Naive thymus-derived CD4-positive, alpha-beta T cell (primary cell): ENCODE measurements at places on chromosomes 12 and 14. TPM values are rescaled to one million over a fixed set of nuclear protein-coding genes. Genes with fewer than 3 reads are reported as not detected.

Gene IL26
- not detected for total RNA-seq

- peak overlapping the region; percentile 62 for H3K27ac ChIP-seq
- no peak for DNase-seq
- peaks cover 3% of the 10 kb centered on the region for H3K36me3 ChIP-seq
These were observed 820 bp upstream of the SMAGP start for GRCh38 chr12:51270951-51271518.

DNA sequence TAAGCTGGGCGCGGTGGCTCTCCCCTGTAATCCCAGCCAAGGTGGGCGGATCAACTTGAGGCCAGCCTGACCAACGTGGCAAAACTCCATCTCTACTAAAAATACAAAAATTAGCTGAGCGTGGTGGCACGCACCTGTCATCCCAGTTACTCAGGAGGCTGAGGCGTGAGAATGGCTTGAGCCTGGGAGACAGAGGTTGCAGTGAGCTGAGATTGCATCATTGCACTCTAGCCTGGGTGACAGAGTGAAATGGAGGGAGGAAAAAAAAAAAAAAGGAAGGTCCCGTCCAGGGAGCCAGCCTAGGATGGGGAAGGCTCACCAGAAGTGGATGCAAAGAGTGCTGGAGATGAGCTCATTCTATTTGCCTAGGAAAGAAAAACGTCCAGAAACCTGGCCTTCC, 1.9 kb upstream of the CD27 start:
- H3K36me3 ChIP-seq: no peaks in the 10 kb centered on the region
- H3K27ac ChIP-seq: peak overlapping the region; percentile 87
- DNase-seq: no peak
- no peak overlapping the region for H3K4me3 ChIP-seq

Gene NUDT14
- total RNA-seq: 19.7 TPM

Gene EIF2S3B
- 0.33 and 0.68 TPM in 2 replicates for total RNA-seq

- H3K27me3 ChIP-seq: no peaks in the 10 kb centered on the region
- H3K4me3 ChIP-seq: no peak overlapping the region
- H3K27ac ChIP-seq: no peak overlapping the region
- no peaks in the 10 kb centered on the region for H3K4me1 ChIP-seq
- no peak for DNase-seq
These were observed 116.6 kb upstream of the NPAS3 start for GRCh38 chr14:32821964-32822653.

Gene TROAP
- total RNA-seq: 1.3 TPM

Gene BDKRB1
- total RNA-seq: not detected

DNA sequence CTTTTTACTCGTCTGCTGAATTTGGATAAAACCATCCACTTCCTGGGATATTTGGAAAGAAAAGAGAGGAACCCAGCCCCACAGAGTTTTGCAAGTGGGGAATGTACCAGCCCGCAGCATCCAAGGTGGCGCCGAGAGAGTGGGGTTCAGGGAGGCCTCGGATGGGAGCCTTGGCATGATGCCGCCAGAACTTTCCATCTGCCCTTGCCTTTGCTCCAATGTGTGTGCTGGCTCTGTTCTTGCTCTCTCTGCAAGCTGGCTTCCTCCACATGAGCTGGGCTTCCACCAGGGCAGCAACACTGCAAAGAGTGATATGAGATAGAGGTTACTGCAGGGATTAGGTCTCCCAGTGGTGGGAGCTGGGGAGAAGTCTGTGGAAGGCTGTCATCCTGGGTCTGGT, 6.6 kb upstream of the SERPINA12 start:
- H3K36me3 ChIP-seq: no peaks in the 10 kb centered on the region
- no peaks in the 10 kb centered on the region for H3K27me3 ChIP-seq

DNA sequence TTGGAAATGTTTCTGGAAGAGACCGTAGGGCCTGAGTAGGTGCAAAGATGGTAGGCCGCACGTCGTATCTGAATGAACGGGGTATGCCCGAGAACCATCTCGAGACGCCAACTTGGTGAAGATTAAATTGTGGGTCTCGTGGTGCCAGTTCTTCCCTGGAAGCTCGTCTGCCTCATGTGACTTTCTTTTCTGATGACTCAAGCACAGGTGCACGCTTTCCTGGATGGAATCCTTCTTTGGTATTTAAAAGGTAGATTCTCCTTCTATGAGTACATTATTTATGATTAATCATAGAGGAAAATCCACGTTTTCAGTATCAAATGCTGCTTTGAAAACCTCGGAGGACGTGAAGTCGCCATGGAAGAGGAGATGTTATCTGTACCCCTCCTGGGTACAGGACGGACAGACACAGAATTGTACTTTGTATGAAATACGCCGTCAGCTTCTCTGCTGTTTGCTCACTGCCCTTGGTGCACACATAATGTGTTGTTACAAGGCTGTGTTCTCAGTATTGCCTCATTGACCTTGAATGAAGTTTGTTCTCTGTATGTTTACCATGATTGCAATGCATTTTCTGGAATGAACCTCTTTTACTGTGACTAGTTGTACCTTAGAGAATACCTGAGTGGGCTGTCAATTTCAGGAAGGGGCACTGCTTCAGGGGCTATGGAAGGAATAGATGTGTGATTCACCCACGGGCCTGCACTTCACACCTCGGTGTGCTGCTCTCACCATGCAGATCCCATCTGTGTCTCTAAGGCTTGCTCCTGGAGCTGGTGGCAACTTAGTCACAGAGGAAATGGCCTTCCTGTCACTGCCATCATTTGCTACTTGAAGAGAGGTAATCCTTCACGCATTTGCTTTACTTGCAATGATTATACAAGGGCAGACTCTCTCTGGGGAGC, 137.3 kb upstream of the RTL1 start:
- no peaks in the 10 kb centered on the region for H3K4me1 ChIP-seq
- no peaks in the 10 kb centered on the region for H3K27me3 ChIP-seq
- no peak overlapping the region for H3K27ac ChIP-seq
- no peaks in the 10 kb centered on the region for H3K36me3 ChIP-seq
- no peak for DNase-seq

Gene NRXN3
- not detected for total RNA-seq

Gene MDM2
- 80.9 TPM for total RNA-seq

DNA sequence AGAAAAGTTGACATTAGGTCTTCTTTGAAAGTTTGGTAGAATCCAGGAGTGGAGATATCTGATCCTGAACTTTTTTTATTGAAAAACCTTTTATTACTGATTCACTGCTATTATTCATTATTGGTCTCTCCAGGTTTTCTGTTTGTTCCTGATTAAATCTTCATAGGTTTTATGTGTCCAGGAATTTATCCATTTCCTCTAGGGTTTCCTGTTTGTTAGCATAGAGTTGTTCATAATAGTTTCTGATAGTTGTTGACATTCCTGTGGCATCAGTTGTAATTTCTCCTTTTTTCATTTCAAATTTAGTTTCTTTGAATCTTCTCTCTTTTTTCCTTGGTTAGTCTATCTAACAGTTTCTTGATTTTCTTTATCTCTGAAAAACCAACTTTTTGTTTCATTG, 370.3 kb downstream of the SLC6A15 start:
- no peaks in the 10 kb centered on the region for H3K4me1 ChIP-seq
- H3K4me3 ChIP-seq: no peak overlapping the region
- no peak for DNase-seq

DNA sequence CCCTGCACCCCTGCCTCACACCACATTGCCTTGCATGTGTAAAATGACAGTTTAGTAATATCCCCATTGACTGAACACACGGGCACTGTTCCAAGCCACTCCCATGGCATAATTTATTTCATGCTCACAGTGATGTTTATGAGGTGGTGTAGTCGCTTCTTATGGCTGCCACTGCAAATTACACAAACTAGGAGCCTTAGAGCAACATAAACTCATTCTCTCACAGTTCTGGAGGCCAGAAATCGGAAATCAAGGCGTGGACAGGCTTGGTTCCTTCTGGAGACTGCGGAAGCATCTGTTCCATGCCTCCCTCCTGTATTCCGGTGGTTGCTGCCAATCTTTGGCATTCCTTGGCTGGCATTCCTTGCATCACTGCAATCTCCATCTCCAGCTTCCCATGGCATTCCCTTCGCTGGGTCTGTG, 97.3 kb downstream of the RIN3 start:
- H3K27me3 ChIP-seq: no peaks in the 10 kb centered on the region
- peaks cover 39% of the 10 kb centered on the region for H3K4me1 ChIP-seq
- DNase-seq: no peak
- no peaks in the 10 kb centered on the region for H3K36me3 ChIP-seq
- no peak overlapping the region for H3K27ac ChIP-seq

Gene DTX1
- total RNA-seq: 4.8 TPM

DNA sequence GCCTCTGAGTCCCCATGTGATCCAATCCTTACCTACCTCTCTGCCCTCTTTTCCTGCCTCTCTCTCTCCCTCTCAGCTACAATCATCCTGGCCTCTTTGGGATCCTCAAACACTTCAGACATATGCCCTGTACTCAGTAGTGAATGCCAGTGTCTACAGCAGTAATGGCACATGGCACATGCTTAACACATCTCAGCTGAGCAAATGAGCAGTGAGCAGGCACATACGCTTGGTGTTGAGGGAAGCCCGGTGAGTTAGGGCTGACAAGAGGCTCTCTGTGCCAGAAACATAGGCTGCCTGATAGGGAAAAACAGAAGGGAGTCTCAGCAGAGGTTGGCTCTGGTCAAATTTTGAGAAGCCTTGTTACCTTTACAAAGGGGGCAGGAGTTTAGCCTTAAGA, 409.1 kb downstream of the TMEM132D start:
- H3K27me3 ChIP-seq: no peaks in the 10 kb centered on the region
- H3K4me1 ChIP-seq: no peaks in the 10 kb centered on the region
- DNase-seq: no peak
- no peak overlapping the region for H3K27ac ChIP-seq

DNA sequence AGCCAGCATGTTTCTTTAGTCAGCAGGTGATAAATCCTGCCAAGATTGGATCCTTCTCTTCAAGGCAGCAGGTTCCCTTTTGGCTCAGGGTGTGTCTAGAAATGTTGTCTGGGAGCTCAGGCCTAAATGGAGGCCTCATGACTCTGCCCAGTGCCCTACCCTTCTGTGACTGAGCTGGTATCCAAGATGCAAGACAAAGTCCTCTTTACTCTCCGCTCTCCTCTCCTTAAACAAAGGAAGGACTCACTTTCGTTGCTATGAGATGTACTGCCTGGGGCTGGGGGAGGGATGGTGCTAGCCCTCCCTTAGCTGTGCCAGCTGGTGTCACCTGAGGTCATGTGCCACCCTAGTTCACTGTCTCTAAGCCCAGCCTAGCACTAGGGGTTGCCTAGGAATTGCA, 13.8 kb upstream of the TMPRSS12 start:
- H3K27me3 ChIP-seq: no peaks in the 10 kb centered on the region
- no peak overlapping the region for H3K4me3 ChIP-seq
- DNase-seq: no peak
- H3K27ac ChIP-seq: no peak overlapping the region
- H3K4me1 ChIP-seq: no peaks in the 10 kb centered on the region

- no peaks in the 10 kb centered on the region for H3K27me3 ChIP-seq
- H3K36me3 ChIP-seq: no peaks in the 10 kb centered on the region
- DNase-seq: no peak
- peaks cover 9% of the 10 kb centered on the region for H3K4me1 ChIP-seq
- no peak overlapping the region for H3K4me3 ChIP-seq
These were observed 158.9 kb upstream of the BTG1 start for GRCh38 chr12:92304371-92305055.

DNA sequence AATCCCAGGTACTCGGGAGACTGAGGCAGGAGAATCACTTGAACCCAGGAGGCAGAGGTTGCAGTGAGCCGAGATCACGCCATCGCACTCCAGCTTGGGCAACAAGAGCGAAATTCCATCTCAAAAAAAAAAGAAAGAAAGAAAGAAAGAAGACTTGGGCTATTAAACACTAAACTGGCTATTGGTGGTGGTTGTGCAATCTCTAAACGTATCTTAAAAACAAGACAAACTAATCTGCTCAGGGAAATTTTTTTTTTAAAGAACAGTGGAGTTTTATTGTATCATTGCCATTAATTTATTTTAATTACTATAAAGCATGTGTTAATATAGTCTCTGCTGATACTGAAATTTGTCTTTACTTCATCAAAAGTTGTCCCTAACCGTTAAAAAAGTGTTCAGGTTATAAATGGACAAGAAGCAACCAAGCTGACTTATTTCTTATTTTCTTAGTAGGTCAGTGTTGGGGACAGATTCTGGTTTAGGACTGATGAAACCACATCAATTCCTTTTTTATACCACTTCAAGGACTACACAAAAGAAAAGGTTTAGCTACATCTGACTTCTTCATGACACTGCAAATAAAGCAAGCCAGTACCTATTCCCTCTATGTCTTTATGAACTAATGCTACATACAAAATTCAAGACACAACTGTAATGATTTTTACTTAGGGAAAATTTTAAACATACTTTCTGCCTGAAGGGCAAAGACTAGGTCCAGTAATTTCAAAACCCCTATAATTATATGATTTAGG, 68.7 kb upstream of the KRAS start:
- H3K36me3 ChIP-seq: no peaks in the 10 kb centered on the region
- no peak overlapping the region for H3K4me3 ChIP-seq
- no peak overlapping the region for H3K27ac ChIP-seq
- H3K4me1 ChIP-seq: peaks cover 44% of the 10 kb centered on the region

Gene MAP3K9
- 5.6 and 5.9 TPM in 2 replicates for total RNA-seq

- peak overlapping the region; percentile 65 for H3K4me3 ChIP-seq
- no peaks in the 10 kb centered on the region for H3K27me3 ChIP-seq
- H3K36me3 ChIP-seq: no peaks in the 10 kb centered on the region
- no peak for DNase-seq
These were observed 1.5 kb downstream of the PLEKHA5 start for GRCh38 chr12:19131025-19131444.

Gene B4GALNT3
- 1.3 TPM for total RNA-seq

Gene IPO8
- total RNA-seq: 35.3 TPM

GRCh38 chr14:57736391-57736790, 129.5 kb downstream of the SLC35F4 start:
- no peak overlapping the region for H3K27ac ChIP-seq
- H3K4me1 ChIP-seq: no peaks in the 10 kb centered on the region
- DNase-seq: no peak
- H3K4me3 ChIP-seq: no peak overlapping the region
- no peaks in the 10 kb centered on the region for H3K27me3 ChIP-seq
- no peaks in the 10 kb centered on the region for H3K36me3 ChIP-seq

Gene SOAT2
- total RNA-seq: 0.56 TPM

Gene NR1H4
- total RNA-seq: not detected

- no peaks in the 10 kb centered on the region for H3K27me3 ChIP-seq
- no peak overlapping the region for H3K27ac ChIP-seq
- H3K4me3 ChIP-seq: no peak overlapping the region
These were observed 33.2 kb downstream of the EGLN3 start for GRCh38 chr14:33917661-33918060.

DNA sequence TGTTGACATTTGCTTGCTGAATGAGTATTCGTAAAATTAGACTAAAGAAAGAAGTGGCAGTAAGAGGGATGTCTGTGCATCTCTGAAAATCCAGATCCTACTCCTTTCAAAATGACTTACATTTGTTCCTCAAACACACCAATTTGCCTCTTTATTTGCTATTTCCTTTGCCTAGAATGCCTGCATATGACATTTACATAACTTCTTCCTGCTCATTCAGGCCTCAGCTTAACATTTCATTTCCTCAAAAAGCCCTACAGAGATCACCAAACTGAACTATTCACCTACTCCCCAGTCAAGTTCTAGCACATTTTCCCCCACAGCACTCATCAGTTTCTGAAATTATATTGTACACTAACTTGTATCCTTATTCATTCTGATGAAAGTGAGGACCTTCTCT, 907.2 kb downstream of the LRFN5 start:
- H3K27ac ChIP-seq: no peak overlapping the region
- H3K4me1 ChIP-seq: no peaks in the 10 kb centered on the region
- DNase-seq: no peak
- H3K36me3 ChIP-seq: no peaks in the 10 kb centered on the region
- H3K27me3 ChIP-seq: no peaks in the 10 kb centered on the region

- no peaks in the 10 kb centered on the region for H3K36me3 ChIP-seq
- peak overlapping the region; percentile 74 for H3K27ac ChIP-seq
These were observed 78.6 kb downstream of the ARF6 start for GRCh38 chr14:49971156-49972130.
